Omental fat pad (tissue), 4 donors: ENCODE measurements at places on chromosomes 4 and X.

DNA sequence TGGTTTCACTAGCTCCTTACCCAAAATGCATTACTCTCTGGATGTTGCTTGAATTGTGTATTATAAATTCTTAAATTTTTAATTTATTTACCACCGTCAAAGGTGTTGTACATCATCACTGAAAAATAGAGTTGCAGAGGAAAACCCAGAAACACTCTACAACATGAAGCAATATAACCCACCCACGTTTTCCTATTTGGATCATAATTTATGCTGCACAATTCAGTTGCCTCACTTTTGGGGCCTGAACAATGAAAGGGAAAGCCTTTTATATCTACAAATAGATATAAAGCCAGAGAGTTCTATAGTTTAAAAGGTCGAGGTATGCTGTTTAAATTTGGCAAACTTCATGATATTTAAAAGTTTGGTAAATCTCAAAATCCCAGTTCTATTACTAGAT is 115.4 kb downstream of the MGST2 start:
- no peak for DNase-seq

GRCh38 chr4:105496899-105497298 is 23.0 kb upstream of the PPA2 start:
- no peak for DNase-seq

DNA sequence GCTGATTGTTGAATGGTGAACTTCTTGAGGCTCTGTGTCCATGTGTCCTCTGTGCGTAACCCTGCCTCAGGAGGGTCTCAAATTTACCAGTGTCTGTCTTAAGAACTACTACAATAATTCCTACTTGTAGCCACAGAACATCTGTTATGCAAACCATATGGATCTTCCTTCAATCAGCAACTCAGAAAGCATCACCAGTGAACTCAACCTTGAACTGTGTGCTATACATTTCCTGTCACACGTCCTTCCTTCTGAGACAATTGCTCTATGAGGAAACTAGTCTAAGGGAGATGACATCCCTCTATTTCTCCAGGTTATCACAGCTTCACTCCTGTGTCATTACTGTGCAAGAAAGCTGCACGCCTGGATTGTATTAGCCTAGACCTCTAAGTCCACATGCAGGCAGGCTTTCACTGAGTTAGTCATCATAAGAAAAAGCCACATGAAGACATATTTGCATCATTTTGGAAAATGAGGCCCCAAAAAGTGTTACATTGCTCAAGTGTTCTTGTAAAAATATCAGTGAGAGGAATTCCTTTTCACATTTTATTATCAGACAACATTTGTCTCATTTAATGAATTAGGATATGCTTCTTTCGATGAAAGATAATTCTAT is 157.8 kb downstream of the AFF2 start:
- DNase-seq, result no peak

DNA sequence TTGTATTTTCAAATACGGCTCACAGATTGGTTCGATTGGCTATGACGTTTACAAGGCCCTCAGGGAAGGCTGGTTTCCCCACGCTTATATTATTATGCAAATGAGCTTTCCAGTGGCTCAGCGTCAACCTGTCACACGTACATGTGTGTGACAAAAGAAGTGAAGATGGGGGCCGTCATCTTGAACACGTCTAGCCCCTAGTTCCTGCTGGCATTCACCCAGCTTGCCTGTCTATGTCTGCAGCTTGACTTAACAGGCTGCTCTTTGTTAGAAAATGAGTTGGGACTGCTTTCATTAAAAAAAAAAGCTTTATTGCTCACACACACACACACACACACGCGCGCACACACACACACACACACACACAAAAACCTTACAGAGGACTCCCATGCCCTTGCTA is 283.6 kb upstream of the CTSO start:
- no peak for DNase-seq

DNA sequence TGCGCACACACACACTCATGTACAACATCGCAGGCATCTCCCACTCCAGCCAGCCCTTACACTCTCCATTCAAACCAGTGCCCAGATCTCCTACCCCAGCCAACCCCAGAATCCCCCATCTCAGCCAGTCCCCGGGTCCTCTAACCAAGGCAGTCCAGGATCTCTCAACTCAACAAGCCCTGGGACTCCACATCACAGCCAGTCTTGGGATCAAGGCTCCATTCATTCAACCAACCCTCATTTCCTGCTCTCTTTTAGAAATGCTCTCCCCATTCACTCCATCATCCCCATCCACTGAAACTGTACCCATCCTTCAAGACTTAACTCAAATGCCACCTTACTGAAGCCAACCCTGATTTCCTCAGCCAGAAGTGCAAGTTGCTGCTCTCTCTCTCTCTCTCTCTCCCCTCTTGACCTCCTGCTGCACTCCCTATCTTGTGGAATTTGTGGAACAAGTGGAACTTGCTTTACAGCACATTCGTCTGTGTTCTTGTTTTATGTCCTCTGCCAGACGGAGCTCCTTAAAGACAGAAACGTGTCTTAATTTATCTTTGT is 40.6 kb upstream of the IQSEC2 start:
- DNase-seq, result no peak
